ENCODE measurements at places on chromosomes 7 and 10.

DNA sequence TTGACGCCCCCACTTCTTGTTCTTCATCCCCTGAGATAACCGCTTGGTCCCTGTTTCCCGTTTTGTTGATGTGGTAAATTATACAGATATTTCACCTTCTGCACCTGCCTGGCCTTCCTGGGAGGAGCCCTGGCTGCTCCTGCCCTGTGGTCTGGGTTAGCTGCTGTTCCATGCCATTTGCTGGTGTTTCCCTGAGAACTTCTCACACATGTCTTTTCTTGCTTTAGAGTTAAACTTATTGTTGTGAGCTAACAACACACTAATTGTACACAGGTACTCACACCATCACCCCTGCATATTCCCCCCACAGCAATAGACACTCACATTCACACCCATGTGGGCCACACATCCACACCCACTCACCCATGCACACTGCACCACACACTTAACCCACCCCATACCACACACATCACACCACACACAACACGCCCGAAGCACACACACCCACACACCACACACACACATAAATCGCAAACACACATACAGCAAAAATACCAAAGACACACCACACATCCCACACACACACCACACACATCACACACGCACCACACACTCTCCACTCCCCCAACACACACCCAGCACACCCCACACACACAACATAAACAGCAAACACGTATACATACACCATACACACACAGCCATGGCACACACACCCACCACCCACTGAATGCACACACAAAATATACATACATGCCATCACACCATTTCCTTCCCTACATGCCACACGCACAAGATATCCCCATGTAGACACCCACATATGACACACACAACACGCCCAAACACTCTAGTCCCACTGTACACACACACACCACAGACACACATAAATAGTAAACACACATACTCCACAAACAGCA is 19.4 kb upstream of the ANTXRL start:
- no peak for DNase-seq

DNA sequence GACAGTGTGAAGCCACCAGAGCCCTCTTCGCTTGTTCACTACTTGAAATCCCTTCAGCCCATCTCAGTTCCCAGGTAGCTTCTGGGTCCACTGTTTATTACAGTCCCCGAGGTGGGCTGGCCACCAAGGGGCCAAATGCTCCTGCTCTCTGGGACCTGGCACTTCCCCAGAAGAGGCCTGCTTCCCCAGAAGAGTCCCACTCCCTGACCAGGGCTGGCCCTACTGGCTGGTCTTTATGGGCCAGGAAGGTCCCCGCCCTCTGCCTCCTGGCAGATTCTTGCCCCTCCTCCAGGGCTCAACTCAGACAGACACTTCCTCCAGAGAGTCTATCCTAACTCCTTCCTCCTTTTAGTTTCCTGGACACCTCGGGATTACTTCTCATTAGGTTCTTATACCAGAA is 70.7 kb upstream of the LRRC18 start:
- no peak for DNase-seq

DNA sequence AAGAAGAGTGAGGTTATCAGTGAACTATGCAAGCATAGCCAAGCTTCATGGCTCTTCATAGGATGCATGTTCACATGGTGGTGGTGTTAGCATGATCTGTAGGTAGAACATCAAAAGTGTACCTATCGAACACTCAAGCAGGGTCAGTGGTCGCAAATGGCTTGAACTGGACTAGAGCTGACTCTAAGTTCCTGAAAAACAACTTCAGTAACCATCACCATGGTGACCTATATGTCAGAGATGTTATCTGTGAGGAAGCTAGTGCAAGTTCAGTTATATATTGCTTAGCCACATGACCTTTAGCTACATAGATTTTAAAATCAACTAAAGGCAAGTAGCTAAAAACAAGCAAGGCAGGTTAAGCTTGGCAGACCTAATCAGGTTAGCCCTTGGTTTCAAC is 163.1 kb upstream of the AGR3 start:
- DNase-seq: no peak

- DNase-seq: no peak
Observed at GRCh38 chr10:131963350-131963749, 18.4 kb downstream of the BNIP3 start.

DNA sequence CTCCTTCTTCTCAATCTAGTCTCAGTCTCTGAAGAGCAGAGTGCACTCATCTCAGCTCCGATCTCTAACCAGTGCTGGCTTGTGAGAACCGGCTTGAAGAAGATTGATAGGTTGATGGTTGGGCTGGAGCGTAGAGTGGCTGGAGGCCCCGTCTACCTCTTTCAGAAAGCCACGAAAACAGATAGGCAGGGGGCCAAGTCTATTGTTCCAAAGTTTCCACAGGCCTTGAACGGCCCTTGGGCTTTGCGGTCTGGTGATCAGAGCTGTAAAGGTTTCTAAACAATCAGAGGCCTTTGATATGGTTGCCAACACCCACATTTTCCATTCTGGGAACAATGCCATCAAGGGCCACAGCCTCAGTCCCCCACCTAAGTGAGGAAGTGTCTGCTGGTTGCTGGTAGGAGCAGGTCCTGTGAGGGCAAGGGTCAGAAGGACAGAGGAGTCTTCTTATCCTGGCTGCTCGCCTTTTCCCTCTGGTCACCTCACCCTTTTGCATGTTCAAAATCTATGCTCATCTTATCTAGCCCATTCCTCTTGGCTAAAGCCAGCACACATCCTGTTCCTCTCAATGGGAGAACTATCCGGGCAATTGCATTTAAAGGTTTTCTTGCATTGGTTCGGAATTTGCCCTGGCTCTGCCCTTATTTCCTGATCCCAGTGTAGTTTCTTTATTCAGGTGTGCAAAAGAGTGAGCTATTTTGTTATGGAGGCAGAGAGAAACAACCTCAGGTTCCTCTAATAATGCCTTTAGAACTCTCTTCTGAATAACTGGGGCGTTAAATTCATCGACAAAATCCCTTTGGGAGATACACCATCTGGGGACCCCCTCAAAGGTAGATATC is 70.3 kb upstream of the KMT2E start:
- DNase-seq: no peak

DNA sequence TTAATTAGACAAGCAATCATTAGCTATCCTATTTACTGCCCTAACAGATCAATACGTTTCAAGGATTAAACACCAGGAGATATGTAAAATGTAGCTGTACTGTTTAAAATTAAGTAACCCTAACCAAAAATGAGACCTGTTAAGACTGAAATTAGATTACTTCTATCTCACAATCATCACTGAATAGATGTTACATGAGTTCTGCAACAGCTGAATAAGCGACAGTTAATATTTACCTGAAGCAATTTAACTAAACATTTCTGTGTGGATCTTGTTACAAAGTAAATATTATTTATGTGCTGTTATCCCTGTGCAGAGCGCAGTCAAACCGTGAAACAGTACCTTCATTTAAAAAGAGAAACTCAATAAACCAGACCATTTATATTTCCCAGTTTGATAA is 122.5 kb downstream of the RELN start:
- no peak for DNase-seq

GRCh38 chr7:94251-94801 is 98.0 kb upstream of the FAM20C start:
- no peak for DNase-seq

Data from AG09309 (cell line).